T-helper 2 cell (primary cell): ENCODE measurements at places on chromosomes 16 and 17.

- DNase-seq = no peak
Measured at GRCh38 chr16:67156143-67156844, 3.4 kb downstream of the TRADD start.

GRCh38 chr16:86354641-86355513 is 155.4 kb upstream of the FOXF1 start:
- no peak for DNase-seq

- DNase-seq = no peak
Measured at GRCh38 chr16:21950782-21951521, 2.2 kb upstream of the UQCRC2 start.

GRCh38 chr17:7922269-7922844 is 6.3 kb upstream of the RNF227 start:
- DNase-seq = no peak

GRCh38 chr17:75877752-75878173 is 618 bp downstream of the TRIM47 start:
- DNase-seq = peak; percentile 50

GRCh38 chr17:7838090-7839075 is 4.4 kb downstream of the KDM6B start:
- no peak for DNase-seq

DNA sequence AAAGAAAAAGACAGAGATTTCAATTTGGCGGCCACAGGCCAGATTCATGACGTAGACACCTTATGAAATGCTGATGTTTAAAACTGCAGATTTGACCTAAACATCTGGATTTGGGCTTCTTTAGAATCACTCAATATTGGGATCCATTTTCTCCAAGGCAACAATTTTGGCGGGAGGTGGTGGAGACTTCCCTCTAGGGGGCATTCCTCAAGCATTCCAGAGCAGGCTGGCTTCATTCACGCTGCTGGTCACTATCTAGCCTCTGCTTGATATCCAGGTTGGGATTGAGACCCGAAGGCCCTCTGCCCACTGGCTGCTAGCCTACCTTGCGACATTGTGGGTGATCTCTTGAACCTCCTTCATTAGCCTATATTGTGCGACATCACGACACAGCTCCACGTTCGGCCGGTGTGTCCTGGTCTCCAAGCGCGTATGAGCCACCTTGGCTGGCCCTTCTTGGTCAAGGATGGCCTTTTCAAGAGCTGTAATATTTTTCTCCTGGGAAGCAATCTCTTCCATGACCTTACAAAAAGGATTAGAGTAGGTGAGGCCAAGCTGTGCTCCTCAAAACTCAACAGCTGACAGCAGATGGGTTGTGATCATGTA is 24.5 kb downstream of the FBXO39 start:
- no peak for DNase-seq

DNA sequence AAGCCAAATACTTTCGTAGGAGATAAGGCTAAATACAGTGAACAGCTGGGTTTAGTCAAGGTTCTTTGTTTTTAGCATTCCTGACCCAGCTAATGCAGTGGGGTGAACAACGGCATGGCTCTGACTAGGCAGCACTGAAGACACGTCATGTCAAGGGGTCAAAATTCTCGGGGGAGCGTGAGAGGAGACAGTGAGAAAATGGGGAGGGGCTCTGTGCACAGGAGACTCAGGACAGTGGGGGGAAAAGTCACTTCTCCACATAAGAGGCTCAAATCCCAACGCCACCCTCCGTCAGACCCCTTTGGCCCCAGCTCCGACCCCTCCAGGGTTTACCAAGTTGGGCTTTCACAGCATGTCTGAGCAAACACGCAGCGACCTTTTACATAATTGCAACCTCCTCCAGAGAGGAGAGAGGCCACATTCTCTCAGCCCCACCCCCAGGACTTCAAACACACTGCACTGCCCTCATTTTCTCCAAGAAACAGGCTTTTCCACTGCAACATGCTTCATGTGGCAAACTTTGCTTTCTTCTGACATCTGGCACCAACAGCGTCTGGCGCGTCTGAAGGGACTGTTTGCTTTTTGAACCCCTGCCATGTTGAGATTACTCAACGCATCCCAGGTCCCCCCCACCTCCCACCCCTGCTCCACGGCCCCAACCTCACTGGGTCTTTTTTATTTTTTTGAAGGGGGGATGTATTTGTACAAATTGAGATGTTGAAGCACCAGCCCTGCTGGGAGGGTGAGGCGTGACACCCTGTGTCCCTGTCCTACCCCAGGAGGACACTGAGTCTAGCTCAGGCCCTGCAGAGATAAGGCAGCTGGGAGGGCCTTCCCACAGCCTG is 30.0 kb downstream of the AXIN2 start:
- no peak for DNase-seq

GRCh38 chr17:74740173-74740572 is 3.1 kb downstream of the RAB37 start:
- DNase-seq = no peak

DNA sequence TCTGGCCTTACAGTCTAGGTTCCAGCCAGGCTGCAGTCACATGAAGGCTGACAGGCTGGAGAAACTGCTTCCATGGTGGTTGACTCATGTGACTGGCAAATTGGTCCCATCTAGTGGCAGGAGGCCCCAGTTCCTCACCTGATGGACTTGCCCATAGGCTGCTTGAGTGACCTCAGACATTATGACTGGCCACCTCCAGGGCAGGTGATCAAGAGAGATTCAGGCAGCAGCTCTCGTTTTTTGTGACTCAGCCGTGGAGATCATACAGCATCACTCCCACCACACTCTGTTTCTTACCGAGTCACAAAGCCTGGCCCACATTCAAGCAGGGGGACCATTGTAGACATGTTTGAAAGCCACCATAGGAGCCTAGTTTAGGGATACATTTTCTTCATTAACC is 34.5 kb downstream of the SIAH1 start:
- DNase-seq = no peak

- no peak for DNase-seq
Measured at GRCh38 chr17:58960068-58960467, 146.6 kb downstream of the TRIM37 start.

GRCh38 chr17:80432961-80433550 is 18.1 kb downstream of the ENDOV start:
- no peak for DNase-seq

DNA sequence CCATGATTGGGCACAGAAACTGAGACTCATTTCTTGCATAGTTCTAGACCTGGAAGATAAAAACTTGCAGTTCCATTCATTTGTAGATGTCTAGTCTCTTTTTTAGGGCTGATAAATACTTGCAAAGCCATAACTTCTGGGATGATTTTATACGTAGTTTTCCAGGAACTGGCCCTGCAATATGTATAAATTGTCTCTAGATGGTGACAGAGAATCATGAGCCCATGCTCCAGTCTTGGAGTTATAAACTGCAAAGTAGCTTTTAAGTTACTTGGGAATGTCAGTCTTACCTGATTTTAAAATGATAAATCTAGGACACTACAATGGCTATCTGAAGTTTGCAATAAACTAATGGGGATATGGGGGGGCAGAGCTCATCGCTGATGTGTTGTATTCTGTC is 3.0 kb upstream of the ADAMTS18 start:
- no peak for DNase-seq

DNA sequence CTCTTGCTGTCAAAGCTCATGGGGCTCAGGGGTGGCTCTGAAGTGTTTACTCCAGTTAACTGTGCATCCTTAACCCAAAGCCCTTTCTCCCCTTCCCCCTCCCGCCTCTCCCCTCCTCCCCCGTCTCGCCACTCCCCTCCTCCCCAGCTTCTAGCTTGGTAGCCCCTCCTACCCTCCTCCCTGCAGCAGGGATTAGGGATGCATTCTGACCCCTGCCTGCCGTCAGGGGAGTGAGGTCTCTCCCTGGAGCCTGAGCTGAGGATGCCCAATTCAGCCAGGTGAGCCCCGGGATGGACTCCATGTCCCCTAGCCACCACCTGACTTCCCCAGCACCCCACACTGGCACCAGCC is 1.6 kb downstream of the HS3ST6 start:
- no peak for DNase-seq

DNA sequence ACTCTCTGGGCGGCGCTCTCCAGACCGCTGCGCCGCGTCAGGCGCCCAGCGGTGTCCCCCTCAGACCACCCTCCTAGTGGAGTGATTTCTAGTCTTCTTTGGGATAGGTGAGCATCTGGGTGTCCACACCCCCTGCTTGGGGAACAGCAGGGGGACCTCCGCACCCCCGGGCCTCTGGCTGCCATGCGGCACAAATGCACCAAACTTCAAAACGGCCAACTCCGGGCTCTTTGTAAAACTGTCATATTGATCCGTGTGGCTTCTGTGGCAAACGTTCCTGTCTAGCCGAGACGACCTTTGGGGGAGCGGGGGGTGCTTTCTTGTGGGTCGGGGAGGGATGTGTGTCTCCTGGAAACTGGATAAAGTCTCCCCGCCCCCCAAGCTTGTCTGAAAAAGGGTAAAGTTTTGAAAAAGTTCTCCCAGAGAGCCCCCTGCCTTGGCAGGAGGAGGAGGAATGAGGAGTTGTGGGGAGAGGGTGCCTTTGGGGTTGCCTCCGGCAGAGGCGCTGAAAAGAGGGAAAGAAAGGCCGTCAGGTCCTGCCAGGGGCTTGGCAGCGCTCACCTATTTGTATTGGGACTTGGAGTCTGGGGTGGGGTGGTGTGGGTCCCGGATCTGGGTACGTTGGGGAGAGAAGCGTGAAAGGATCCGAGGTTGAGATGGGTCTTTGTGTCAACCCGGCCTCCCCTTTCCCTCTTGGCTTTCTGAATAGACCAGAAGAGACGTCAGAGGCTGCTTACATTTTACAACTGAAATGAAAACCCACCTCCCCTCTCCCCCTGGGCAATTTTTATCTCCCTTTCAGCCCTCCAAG is 2.2 kb upstream of the CHD3 start:
- peak; percentile 30 for DNase-seq

DNA sequence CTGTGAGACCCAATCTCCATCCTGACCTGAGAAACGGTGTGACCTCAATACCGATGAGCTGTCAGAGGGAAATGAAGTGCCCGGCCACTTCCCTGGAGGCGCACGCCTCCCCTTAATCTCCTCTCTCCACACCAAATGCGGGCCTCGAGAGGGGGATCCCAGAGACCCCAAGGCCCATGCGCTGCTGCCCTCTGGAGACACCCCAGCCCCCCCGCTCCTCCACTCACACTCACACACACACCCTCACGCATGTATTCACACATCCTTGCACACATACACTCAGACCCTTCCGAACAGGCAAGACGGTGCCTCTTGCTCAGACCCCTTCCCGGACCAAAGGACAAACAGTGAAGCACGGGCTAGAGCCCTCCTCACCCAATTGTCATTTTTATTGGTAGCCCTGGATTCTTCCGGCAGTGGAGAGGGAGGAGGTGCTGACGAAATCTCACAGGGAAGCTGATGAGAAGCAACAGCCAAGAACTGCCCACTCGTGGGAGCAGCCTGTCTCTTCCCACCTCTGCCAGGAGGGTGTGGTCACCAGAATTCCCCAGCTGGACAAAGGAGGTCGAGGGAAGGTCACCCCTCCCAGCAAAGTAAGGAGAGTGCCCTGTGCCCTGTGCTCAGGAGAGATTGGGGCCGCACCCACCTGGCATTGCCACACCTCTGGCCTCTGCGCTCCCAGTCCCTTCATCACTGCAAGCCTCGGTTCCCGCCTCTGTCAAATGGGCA is 136.0 kb upstream of the TNRC6C start:
- DNase-seq = no peak

DNA sequence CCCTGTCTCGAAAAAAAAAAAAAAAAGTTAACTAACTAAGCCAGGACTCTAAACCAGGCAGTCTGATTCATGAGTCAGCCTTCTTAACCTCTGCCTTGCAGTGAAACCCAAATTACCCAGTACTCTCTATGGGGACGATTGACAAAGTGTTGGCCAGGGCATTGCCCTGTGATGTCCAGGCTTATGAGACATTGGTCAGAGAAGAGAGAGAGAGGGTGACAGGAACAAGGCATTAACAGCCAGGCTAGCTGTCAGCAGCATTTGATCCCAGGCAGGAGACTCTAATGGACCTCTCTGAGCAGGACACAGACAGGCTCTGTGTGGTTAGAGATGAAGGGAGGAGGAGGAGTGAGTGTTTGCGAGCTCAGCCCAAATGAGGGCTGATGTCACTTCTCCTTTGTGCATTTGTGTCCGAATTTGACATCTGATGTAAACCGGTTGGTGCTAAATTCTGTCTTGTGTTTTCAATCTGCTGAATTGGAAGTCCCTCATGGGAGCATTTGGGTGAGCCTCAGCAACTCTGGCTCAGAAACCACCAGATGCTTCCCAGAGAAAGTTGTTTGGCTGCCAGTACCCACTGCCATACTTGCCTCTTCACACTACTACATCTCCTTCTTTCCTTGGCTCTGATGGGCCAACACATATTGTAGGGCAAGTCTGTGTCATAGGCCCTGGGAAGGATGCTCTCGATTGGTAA is 4.3 kb upstream of the MYL4 start:
- DNase-seq = peak; percentile 72

GRCh38 chr16:31118223-31119155 is 1.0 kb downstream of the KAT8 start:
- DNase-seq = no peak

DNA sequence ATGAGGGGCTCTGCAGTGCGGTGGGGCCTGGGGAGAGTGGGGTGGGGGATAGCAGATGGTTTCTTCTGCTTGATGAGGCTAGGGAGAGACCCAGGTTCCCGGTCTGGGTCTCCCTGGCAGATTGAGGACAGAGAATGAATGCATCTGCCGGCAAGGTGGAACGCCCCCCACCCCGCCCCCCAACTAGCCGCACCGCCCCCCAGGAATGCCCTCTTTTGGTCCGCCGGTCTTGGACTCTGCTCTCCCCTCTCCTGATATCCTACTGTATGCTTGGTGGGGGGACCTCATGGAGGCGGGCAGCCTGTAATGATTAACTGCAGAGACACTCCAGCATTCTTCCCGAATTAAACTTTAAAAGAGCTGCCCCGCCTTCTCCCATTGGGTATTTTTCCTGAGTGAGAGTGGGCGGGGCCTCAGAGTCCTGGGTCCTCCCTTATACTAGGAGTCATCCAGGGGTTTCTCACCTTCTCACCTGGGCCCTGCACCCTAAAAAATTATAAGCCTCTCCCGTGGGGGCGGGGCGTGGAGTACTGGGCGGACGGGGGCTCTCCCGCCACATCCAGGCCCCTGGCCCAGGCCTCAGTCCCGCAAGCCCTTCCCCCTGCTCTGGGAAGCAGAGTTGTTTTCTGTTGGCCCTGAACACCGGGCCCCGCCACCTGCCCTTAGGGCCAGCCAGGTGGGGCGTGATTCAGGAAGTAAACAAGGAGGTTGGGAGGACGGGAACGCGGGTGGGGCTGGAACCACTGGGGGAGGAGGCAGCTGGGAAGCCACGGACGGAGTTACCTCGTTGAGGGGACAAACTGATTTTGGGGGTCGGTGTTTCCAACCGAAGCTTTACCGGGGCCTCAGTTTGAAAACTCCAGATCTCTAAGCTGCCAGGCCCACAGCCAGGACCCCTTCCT is 1.5 kb downstream of the GRB7 start:
- DNase-seq = no peak

GRCh38 chr17:18087610-18088491 is at the start of gene DRG2:
TSS of gene DRG2 (plus strand) at chr17:18087948. CDS start at chr17:18088024, 76 bp downstream.
- DNase-seq = peak; percentile 69
